ENCODE measurements at places on chromosomes 16 and 17.

- peaks cover 94% of the 10 kb centered on the region for H3K4me1 ChIP-seq
- peak overlapping the region; percentile 82 for H3K4me3 ChIP-seq
- peak overlapping the region; percentile 100 for H3K27ac ChIP-seq
- DNase-seq = peak; percentile 86
- peaks cover 10% of the 10 kb centered on the region for H3K27me3 ChIP-seq
These were observed 38.9 kb downstream of the PLCG2 start for GRCh38 chr16:81817789-81818567.

GRCh38 chr17:40069751-40070708 is 7.3 kb downstream of the THRA start:
- peak overlapping the region; percentile 85 for H3K4me3 ChIP-seq
- DNase-seq = peak; percentile 47
- peaks cover 14% of the 10 kb centered on the region for H3K27me3 ChIP-seq
- peak overlapping the region; percentile 95 for H3K27ac ChIP-seq
- H3K4me1 ChIP-seq = peaks cover 84% of the 10 kb centered on the region

GRCh38 chr17:41444186-41444585 is 3.4 kb upstream of the KRT38 start:
- H3K27me3 ChIP-seq = peaks cover 6% of the 10 kb centered on the region
- H3K4me1 ChIP-seq = no peaks in the 10 kb centered on the region
- H3K36me3 ChIP-seq = no peaks in the 10 kb centered on the region
- no peak for DNase-seq
- no peak overlapping the region for H3K27ac ChIP-seq

DNA sequence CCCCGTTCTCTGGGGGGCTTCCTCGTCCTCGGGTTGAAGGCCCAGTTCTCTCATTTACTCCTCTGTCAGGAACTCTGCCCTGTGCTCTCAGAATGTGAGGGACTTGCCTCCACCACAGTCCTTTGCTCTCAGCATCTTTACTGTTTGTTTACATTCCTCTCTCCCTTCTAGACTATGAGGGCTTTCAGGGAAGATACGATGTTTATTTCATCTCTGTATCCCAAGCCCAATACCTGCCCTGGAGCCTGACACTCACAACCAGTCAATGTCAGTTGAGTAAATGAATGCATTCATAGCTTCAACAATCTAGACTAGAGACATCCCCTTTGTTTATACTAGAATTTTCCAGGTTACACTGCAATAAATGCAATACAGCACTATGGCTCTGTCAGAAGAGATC is 409.6 kb upstream of the CDH11 start:
- no peak for DNase-seq
- H3K36me3 ChIP-seq = no peaks in the 10 kb centered on the region
- H3K4me1 ChIP-seq = no peaks in the 10 kb centered on the region
- no peak overlapping the region for H3K4me3 ChIP-seq
- H3K27me3 ChIP-seq = peaks cover 3% of the 10 kb centered on the region

- H3K27me3 ChIP-seq = peaks cover 2% of the 10 kb centered on the region
- no peak overlapping the region for H3K27ac ChIP-seq
- no peak for DNase-seq
- no peak overlapping the region for H3K4me3 ChIP-seq
- no peaks in the 10 kb centered on the region for H3K36me3 ChIP-seq
These were observed 45.1 kb downstream of the YPEL2 start for GRCh38 chr17:59376506-59376905.

All from immature natural killer cell (primary cell).